ENCODE measurements at places on chromosomes 5 and 9.

- DNase-seq: no peak
Measured at GRCh38 chr9:75131700-75132099, 43.4 kb downstream of the OSTF1 start.

GRCh38 chr9:14309403-14309802, 4.5 kb downstream of the NFIB start:
- no peak for DNase-seq

GRCh38 chr9:3912817-3913216, 387.0 kb upstream of the RFX3 start:
- no peak for DNase-seq

GRCh38 chr5:80963966-80964481, 3.9 kb downstream of the RASGRF2 start:
- DNase-seq: no peak

DNA sequence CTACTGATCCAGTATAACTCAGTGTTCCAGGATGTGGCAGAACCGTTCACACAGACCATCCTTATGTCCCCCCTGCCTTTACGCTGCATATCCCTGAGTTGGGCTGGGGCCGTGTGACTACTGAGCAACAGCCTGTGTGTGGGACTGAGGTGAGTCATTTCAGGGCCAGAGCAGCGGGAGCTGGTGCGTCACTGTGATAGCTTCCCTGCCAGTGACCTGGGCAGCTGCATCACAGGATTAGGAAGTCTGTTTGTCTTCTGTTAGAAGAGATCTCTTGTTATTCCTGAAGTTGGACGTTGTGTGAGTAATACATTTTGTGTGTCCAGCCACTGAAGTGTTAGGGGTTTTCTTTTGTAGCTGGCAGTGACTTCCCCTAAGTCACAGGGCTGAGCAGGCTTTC, 35.6 kb downstream of the TPPP start:
- DNase-seq: no peak

DNA sequence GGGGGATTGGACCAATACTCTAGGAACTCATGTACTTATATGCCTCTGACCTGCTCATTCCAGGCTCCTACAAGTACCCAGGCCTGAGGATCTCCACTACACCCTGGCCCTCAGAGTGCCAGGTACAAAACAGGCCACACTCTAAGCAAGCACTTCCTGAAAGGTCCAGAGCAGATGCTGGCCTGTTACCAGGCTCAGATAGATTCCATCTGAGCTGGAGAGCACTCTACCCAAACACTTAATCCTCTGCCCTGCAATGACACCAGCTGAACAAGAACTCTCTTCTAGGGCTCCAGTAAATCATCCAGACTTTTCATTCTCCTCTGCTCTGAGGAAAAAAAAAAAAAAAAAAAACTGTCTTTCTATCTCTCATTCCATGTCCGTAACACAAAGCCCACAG, 2.9 kb downstream of the P4HA2 start:
- DNase-seq: no peak

GRCh38 chr5:110371725-110372041, 354.8 kb downstream of the TMEM232 start:
- no peak for DNase-seq

DNA sequence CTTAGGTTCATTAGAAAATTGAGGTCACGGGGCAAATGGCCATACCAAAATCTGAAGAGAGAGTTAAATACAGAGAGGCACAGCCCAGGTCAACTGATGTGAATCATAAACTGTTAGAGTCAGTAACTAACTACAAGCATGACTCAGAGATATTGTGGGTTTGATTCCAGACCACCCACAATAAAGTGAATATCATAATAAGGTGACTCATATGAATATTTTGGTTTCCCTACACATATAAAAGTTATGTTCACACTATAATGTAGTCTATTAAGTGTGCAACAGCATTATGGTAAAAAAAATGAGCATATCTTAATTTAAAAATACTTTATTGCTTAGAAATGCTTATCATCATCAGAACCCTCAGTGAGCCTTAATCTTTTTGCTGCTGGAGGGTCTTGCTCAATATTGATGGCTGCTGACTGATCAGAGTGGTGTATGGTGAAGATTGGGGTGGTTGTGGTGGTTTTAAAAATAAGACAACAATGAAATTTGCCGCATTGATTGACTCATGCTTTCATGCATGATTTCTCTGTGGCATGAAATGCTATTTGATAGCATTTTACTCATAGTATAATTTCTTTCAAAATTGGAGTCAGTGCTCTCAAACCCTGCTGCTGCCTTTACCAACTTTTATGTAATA, 53.1 kb upstream of the EDIL3 start:
- no peak for DNase-seq

GRCh38 chr9:129863059-129863690, 27.9 kb downstream of the USP20 start:
- no peak for DNase-seq

- no peak for DNase-seq
Measured at GRCh38 chr9:37760416-37761161, 7.0 kb downstream of the TRMT10B start.

- DNase-seq: no peak
Measured at GRCh38 chr9:129613520-129614175, 7.3 kb downstream of the C9orf50 start.

DNA sequence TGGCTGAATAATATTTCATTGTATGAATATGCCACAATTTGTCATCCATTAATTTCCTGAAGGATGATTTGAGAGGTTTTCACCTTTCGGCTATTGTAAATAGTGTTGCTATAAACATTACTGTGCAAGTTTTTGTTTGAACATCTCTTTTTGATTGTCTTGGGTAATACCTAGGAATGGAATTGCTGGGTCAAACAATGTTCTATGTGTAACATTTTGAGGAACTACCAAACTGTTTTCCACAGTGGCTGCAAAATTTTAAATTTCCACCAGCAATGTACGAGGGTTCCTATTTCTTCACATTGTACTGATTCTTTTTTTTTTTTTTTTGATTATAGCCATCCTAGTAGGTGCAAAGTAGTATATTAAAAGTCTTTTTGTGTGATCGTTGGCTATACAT, 63.8 kb upstream of the ANKH start:
- no peak for DNase-seq

- no peak for DNase-seq
Measured at GRCh38 chr5:157279605-157280239, 13.8 kb downstream of the CYFIP2 start.

DNA sequence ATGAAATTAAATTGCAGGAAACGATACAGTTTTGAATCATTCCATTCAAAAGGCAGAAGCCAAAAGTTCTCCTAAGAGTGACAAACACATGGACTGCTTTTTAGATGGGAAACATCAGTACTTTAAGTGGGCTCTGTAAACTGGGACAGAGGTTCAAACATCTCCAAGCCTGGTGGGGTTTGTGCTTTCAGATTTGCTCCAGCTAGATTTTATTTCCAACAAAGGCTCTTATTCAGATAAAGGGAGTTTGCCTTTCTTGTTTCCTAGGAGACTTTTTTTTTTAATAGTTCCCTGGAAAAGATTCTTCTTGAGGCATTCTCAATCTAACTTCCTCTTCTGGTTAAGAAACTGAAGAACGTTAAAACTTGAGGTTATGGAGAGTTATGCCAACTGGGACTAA, 277.6 kb downstream of the TMEM38B start:
- no peak for DNase-seq

GRCh38 chr5:56831773-56832172, 16.4 kb downstream of the MAP3K1 start:
- no peak for DNase-seq

- DNase-seq: no peak
Measured at GRCh38 chr5:160330212-160330611, 17.8 kb upstream of the CCNJL start.

DNA sequence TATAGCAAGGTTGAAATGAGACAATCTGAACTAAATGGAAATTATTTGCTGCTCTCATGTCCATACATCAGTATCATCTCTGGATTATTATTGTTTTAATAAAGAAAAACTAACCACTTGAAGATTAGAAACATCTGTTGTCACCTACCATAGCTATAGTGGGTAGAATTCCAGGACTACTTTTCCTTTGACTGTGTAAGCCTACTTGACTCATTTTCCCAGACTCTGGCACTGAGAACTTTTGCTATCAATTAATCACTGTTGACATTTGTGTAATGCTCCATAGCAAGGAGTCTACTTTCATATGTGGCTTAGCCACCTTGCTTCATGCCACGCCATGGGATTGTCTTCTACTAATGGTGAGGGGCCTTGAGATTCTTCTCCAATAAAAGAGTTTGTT, 59.9 kb upstream of the ARRDC3 start:
- DNase-seq: no peak
